ENCODE measurements at places on chromosomes 12 and 14.

- H3K27me3 ChIP-seq = no peaks in the 10 kb centered on the region
- no peaks in the 10 kb centered on the region for H3K36me3 ChIP-seq
- H3K4me1 ChIP-seq = no peaks in the 10 kb centered on the region
- no peak overlapping the region for H3K4me3 ChIP-seq
Observed at GRCh38 chr12:44930972-44931600, 55.0 kb upstream of the NELL2 start.

DNA sequence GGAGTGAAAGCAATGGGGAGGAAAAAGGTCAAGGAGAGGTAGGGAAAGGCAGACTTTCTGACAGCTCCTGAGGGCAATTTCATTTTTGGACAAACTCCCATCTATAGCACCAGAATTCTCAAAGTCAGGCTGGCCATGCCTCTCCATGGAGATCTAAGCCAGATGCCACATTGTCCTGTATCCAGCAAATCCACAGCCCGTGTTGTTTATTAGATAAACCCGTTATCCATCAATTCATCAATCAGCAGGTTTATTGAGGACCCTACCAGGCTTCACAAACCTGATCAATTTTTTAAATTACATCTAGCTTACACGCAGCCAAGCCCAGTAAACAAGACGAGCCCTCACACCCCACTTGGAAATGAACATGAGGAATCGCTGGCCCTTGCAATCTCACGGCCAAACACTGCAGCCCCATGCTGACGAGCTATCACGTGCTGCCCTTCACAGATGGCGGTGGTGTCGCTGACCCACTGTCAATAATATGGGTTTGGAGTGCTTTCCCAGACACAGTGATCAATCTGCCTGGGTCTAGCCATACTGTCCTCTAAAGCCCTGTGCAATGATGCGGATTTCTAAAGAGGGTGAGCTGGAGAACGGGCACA is 332.9 kb downstream of the DPF3 start:
- no peaks in the 10 kb centered on the region for H3K27me3 ChIP-seq
- H3K27ac ChIP-seq = no peak overlapping the region
- no peaks in the 10 kb centered on the region for H3K4me1 ChIP-seq
- no peak overlapping the region for H3K4me3 ChIP-seq
- DNase-seq = no peak
- no peaks in the 10 kb centered on the region for H3K36me3 ChIP-seq

GRCh38 chr12:115337693-115338543 is 653.9 kb upstream of the TBX3 start:
- no peak overlapping the region for H3K4me3 ChIP-seq
- H3K36me3 ChIP-seq = no peaks in the 10 kb centered on the region
- peak; percentile 17 for DNase-seq
- peak overlapping the region; percentile 34 for H3K27ac ChIP-seq
- H3K27me3 ChIP-seq = no peaks in the 10 kb centered on the region

- no peaks in the 10 kb centered on the region for H3K27me3 ChIP-seq
- DNase-seq = no peak
- no peak overlapping the region for H3K4me3 ChIP-seq
- peaks cover 26% of the 10 kb centered on the region for H3K4me1 ChIP-seq
- peak overlapping the region; percentile 59 for H3K27ac ChIP-seq
- H3K36me3 ChIP-seq = no peaks in the 10 kb centered on the region
Observed at GRCh38 chr14:74133833-74134481, 49.2 kb downstream of the LIN52 start.

DNA sequence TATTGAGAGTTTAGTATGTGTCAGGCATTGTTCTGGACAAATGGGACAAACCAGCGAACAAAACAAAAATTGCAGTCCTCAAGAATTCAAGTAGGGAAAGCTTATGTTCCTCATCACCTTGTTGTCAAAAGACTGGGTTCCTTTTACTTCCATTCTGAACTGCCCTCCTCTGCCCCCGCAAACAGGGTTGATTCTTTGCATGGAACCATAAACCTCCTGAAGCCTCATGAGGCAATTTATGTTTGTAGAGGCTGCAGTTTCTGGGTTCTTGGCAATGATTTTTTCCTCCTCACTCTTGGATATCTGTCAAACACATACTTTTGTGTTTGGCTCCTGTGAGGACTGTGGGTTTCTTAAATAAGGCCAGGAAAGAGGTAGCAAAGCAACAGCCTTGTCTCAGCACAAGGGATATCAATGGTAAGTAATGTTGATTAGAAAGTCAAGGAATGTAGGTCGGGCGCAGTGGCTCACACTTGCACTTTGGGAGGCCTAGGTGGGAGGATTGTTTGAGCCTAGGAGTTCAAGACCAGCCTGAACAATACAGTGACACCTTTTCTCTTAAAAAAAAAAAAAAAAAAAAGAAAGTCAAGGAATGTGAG is 13.9 kb downstream of the COPZ1 start:
- no peaks in the 10 kb centered on the region for H3K27me3 ChIP-seq
- peaks cover 48% of the 10 kb centered on the region for H3K4me1 ChIP-seq
- no peak overlapping the region for H3K4me3 ChIP-seq
- no peak for DNase-seq
- peak overlapping the region; percentile 64 for H3K27ac ChIP-seq

DNA sequence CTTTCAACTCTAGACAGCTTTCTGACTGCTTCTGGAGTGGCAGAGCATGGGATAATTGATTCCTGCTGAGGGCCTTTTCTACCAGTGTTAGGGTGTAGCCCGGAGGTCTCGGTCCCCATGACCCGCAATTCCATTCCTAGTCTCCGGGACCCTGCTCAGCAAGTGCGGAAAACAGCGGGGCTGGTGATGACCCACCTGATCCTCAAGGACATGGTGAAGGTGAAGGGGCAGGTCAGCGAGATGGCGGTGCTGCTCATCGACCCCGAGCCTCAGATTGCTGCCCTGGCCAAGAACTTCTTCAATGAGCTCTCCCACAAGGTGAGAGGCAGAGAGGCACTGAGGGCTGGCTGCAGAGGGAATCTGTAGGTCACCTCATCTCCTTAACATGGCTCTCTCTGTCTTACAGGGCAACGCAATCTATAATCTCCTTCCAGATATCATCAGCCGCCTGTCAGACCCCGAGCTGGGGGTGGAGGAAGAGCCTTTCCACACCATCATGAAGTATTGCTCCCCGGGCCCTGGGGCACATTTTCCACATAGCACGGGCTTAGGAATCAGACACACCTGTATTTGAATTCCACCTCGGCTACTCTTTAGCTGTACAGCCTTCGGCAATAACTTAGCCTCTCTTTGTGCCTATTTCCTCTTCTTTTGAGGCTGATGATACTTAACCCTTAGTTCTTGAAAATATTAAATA is 5.6 kb upstream of the GAPDH start:
- no peak overlapping the region for H3K27ac ChIP-seq
- H3K4me3 ChIP-seq = no peak overlapping the region
- no peaks in the 10 kb centered on the region for H3K36me3 ChIP-seq
- peaks cover 13% of the 10 kb centered on the region for H3K4me1 ChIP-seq
- no peaks in the 10 kb centered on the region for H3K27me3 ChIP-seq
- no peak for DNase-seq

GRCh38 chr12:113463746-113464451 is 7.8 kb downstream of the LHX5 start:
- no peak for DNase-seq
- H3K27me3 ChIP-seq = peaks cover 100% of the 10 kb centered on the region
- H3K36me3 ChIP-seq = no peaks in the 10 kb centered on the region
- no peak overlapping the region for H3K27ac ChIP-seq

DNA sequence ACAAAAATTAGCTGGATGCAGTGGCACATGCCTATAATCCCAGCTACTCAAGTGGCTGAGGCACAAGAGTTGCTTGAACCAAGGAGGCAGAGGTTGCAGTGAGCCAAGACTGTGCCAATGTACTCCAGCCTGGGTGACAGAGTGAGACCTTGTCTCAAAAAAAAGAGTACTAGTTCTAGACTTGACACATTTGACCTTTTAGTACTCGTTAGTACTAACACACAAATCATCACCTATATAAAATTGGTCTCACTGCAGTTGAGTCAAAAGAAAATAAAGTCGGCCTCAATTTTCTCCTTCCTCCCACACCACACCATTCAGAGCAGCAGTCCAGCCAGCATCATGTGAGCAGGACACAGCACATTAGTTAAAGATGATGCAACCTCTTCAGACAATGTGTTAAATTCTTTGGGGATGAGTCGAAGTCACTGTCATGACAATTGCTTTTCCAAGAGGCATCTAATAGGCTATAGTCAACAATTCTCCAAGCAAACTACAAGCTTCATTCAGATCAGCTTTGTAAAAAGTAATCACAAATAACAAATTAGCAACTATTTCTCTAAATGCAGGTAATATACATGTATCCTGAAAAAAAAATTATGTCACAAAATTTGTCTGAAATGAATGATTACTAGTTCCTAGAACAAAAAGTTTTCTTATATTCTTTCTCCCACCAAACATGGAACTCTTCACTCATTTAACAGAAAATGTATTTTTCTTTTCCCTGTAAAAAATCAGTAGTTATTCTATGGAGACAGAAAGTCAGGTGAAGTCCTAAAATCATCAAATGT is 55.6 kb downstream of the CLIP1 start:
- no peak overlapping the region for H3K4me3 ChIP-seq
- H3K4me1 ChIP-seq = peaks cover 15% of the 10 kb centered on the region
- peaks cover 3% of the 10 kb centered on the region for H3K36me3 ChIP-seq
- DNase-seq = peak; percentile 19
- peak overlapping the region; percentile 70 for H3K27ac ChIP-seq

- H3K4me1 ChIP-seq = no peaks in the 10 kb centered on the region
- H3K4me3 ChIP-seq = no peak overlapping the region
- no peak overlapping the region for H3K27ac ChIP-seq
- no peak for DNase-seq
- no peaks in the 10 kb centered on the region for H3K27me3 ChIP-seq
- H3K36me3 ChIP-seq = no peaks in the 10 kb centered on the region
Observed at GRCh38 chr12:106000382-106001104, 138.2 kb downstream of the NUAK1 start.

GRCh38 chr14:72680853-72681640 is 212.9 kb downstream of the DPF3 start:
- DNase-seq = no peak
- no peaks in the 10 kb centered on the region for H3K27me3 ChIP-seq

DNA sequence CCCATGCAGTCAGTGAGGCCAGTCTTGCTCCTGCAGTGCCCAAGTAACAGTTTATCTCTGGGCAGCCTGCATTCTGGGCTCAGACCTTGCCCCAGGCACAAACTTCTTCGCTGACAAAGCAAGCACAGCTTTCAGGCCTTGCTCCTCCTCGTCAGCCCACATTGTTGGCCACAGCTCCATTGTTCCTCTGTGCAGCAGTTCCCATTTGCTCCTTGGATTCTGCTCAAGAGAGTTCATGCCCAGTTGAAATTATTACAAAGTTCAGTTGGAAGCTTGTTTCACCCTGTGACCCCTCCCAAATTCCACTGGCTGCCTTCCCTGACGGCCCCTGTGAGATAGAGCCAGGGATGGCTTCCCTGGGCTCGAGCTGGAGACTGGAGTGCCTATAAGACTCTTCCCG is 163.4 kb upstream of the DDHD1 start:
- H3K36me3 ChIP-seq = no peaks in the 10 kb centered on the region
- no peak overlapping the region for H3K4me3 ChIP-seq
- no peaks in the 10 kb centered on the region for H3K27me3 ChIP-seq

- no peak overlapping the region for H3K27ac ChIP-seq
- no peaks in the 10 kb centered on the region for H3K4me1 ChIP-seq
- no peaks in the 10 kb centered on the region for H3K36me3 ChIP-seq
- H3K27me3 ChIP-seq = no peaks in the 10 kb centered on the region
- no peak for DNase-seq
- H3K4me3 ChIP-seq = no peak overlapping the region
Observed at GRCh38 chr14:27164139-27164538, 566.3 kb upstream of the NOVA1 start.

DNA sequence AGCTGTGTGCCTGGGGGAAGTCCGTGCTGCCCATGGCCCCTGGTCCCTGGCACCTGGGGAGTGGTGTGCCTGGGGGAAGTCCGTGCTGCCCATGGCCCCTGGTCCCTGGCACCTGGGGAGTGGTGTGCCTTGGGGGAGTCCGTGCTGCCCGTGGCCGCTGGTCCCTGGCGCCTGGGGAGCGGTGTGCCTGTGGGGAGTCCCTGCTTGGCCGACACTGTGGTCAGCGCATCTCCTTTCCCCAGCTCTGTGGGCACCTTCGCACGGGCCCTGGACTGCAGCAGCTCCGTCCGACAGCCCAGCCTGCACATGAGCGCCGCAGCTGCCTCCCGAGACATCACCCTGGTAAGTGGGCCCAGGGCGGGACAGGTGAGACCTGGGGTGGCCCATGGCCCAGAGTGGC is 14.5 kb upstream of the CRIP2 start:
- H3K4me3 ChIP-seq = no peak overlapping the region
- no peak overlapping the region for H3K27ac ChIP-seq
- no peak for DNase-seq
- H3K36me3 ChIP-seq = peaks cover 31% of the 10 kb centered on the region
- no peaks in the 10 kb centered on the region for H3K27me3 ChIP-seq
- no peaks in the 10 kb centered on the region for H3K4me1 ChIP-seq

GRCh38 chr14:77043177-77043983 is 14.9 kb upstream of the IRF2BPL start:
- peak overlapping the region; percentile 100 for H3K27ac ChIP-seq
- no peak overlapping the region for H3K4me3 ChIP-seq
- H3K4me1 ChIP-seq = peaks cover 72% of the 10 kb centered on the region
- no peak for DNase-seq
- no peaks in the 10 kb centered on the region for H3K36me3 ChIP-seq

GRCh38 chr12:87807086-87807485 is 222.1 kb downstream of the C12orf50 start:
- no peaks in the 10 kb centered on the region for H3K36me3 ChIP-seq
- H3K4me3 ChIP-seq = no peak overlapping the region
- no peak for DNase-seq
- no peaks in the 10 kb centered on the region for H3K27me3 ChIP-seq
- peaks cover 2% of the 10 kb centered on the region for H3K4me1 ChIP-seq

DNA sequence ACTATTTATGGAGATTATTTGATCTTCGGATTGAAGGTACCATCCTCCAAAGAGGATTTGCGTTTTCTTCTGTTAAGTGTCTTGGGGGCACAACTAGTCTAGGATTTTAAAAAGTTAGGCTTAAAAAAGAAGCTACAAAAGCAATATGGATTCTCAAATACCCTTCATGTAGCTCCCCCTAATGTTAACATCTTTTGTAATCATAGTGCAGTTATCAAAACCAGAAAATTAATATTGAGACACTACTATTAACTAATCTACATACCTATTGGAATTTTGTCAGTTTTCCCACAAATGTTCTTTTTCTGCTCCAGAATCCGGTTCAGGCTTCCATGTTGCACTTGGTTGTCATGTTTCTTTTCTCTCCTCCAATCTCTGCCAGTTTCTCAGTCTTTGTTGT is 62.5 kb downstream of the BICDL1 start:
- no peaks in the 10 kb centered on the region for H3K4me1 ChIP-seq
- no peak overlapping the region for H3K4me3 ChIP-seq
- no peak overlapping the region for H3K27ac ChIP-seq
- H3K27me3 ChIP-seq = no peaks in the 10 kb centered on the region
- H3K36me3 ChIP-seq = no peaks in the 10 kb centered on the region
- DNase-seq = no peak

DNA sequence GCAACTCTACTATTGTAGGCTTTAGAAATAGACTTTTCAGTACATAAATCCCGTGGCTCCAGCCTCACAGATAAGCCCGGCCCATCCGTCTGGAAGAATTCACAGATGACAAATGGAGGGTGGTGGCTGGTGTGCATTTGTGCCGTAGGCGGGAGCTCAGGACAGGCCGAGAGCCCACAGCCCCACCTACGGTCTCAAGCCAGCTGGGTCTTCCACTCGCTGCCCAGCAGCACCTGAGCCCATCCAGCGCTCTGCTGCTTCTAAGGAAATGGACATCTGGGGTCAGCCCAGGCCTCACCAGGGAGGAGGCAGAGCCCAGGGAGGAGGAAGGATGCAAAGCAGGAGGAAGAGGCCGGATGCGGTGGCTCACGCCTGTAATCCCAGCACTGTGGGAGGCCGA is 72.8 kb downstream of the KIF26A start:
- no peaks in the 10 kb centered on the region for H3K4me1 ChIP-seq
- H3K27ac ChIP-seq = no peak overlapping the region
- H3K36me3 ChIP-seq = no peaks in the 10 kb centered on the region
- no peaks in the 10 kb centered on the region for H3K27me3 ChIP-seq
